Peyer's patch (tissue), 4 donors: ENCODE measurements at places on chromosomes 6 and 20. TPM values are rescaled to one million over a fixed set of nuclear protein-coding genes. Genes with fewer than 3 reads are reported as not detected.

- no peaks in the 10 kb centered on the region for H3K4me1 ChIP-seq
- H3K27me3 ChIP-seq: no peaks in the 10 kb centered on the region
- no peaks in the 10 kb centered on the region for H3K36me3 ChIP-seq
- H3K27ac ChIP-seq: no peak overlapping the region
- no peak overlapping the region for H3K4me3 ChIP-seq
- no peak for DNase-seq
Measured at GRCh38 chr6:22466665-22467245, 102.6 kb upstream of the HDGFL1 start.

DNA sequence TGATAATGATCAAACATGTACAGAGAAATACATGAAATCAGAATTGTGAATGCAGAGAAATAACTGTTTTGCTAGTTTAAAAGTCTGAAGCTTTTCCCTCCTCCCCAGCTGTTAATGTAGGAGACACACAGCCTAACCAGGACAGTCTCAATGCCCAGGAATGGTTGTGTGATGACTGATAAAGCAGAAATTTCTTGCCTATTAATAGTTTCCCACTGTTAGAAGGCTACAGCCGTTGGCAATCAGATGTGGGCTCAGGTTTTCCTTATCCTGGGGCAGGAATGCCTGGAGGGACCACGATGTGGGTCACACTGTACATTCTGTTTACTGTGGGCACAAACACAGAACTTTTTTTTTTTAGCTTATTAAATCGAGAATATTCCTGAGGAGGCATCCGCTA lies 1.9 kb downstream of the PPP1R3D start:
- no peaks in the 10 kb centered on the region for H3K36me3 ChIP-seq
- H3K27me3 ChIP-seq: no peaks in the 10 kb centered on the region
- H3K27ac ChIP-seq: no peak overlapping the region
- peaks cover 10% of the 10 kb centered on the region for H3K4me1 ChIP-seq
- no peak for DNase-seq

DNA sequence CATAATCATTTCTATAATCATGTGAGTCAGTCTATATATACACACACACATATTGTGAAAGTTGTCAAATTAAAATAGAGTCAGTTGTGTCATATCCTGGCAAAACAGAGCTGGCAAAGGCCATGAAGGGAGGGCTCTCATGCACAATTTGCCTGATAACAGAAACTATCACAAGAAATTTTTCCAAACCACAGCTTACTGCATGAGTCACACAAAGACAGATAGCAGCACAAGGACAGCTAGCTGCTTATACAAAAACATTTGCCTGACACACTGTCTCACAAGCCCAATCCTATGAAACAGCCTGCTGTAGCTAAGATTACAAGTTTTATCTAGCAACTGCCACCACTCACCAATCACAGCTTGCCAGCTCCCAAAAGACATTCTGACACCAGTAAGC lies 848.5 kb upstream of the MAN1A1 start:
- no peak overlapping the region for H3K4me3 ChIP-seq
- H3K27ac ChIP-seq: no peak overlapping the region
- no peaks in the 10 kb centered on the region for H3K27me3 ChIP-seq
- H3K4me1 ChIP-seq: no peaks in the 10 kb centered on the region

PBOV1 gene
- total RNA-seq: not detected

GRCh38 chr6:106939208-106939607 lies 35.3 kb downstream of the CD24 start:
- H3K27me3 ChIP-seq: no peaks in the 10 kb centered on the region
- H3K27ac ChIP-seq: no peak overlapping the region
- no peaks in the 10 kb centered on the region for H3K4me1 ChIP-seq
- no peak for DNase-seq
- no peak overlapping the region for H3K4me3 ChIP-seq

- H3K27ac ChIP-seq: no peak overlapping the region
- no peak for DNase-seq
- H3K36me3 ChIP-seq: no peaks in the 10 kb centered on the region
- peaks cover 4% of the 10 kb centered on the region for H3K4me1 ChIP-seq
Measured at GRCh38 chr6:157075549-157076450, 247.5 kb downstream of the TMEM242 start.

DNA sequence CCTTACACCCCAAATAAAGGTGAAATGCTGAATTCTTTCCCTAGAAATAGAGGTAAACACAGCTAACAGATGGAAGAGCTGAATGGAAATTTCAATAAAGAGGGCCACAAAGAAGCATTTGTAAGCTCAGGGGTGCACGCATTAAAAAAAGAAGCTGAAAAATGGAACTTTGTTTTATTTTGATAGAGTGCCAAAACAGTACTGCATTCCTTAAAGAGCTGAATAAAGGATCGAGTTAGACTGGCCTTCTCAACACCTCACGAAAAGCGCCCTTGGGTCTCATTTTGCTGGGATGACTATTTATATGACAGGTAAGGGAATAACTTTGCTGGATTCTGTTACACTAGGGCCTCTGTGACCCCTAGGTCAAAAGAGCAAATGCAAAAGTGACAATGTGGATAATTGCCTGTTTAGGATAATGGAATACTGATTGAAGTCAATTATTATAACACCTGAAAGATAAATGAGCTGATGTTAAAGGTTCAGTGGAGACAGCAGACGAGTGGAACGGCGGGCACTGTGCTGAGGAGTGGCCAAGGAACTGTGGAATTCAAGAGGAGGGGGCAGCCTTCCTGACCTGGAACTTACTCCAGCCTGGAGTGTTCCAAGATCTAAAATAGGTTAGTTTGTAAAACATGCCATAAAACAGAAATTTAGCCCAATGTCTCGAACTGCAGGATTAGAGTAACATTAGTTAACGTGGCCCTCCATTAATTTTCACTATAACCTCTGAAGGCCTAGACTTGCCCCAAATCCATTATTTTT lies 168.4 kb downstream of the FOXC1 start:
- DNase-seq: no peak
- H3K4me3 ChIP-seq: no peak overlapping the region
- H3K27ac ChIP-seq: no peak overlapping the region
- no peaks in the 10 kb centered on the region for H3K27me3 ChIP-seq

- DNase-seq: no peak
- no peaks in the 10 kb centered on the region for H3K4me1 ChIP-seq
- H3K27me3 ChIP-seq: no peaks in the 10 kb centered on the region
- H3K4me3 ChIP-seq: no peak overlapping the region
Measured at GRCh38 chr6:13038741-13039190, 289.6 kb downstream of the TBC1D7 start.

SLC22A23 gene
- total RNA-seq: 145 TPM

DNA sequence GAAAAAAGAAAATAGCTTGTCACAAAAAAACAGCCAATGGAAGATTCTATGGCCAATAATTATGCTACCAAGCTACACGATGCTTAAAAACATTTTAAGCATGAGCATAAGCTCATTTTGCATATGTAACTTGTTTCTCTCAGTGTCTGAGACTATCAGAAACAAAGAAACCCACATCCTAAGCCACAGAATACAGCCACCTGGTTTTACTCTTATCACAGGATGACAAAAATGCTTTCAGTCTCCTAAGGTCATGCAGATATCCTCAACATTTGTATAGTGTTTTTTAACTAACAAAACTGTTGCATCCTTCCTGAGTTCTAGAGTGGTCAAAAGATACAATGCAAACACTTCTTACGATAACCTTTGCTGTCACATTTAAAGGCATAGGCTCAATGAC lies 172.1 kb upstream of the RUNX2 start:
- DNase-seq: no peak
- no peaks in the 10 kb centered on the region for H3K27me3 ChIP-seq
- no peaks in the 10 kb centered on the region for H3K36me3 ChIP-seq
- no peaks in the 10 kb centered on the region for H3K4me1 ChIP-seq
- no peak overlapping the region for H3K27ac ChIP-seq
- H3K4me3 ChIP-seq: no peak overlapping the region

- H3K27ac ChIP-seq: peak overlapping the region; percentile 93
- H3K4me3 ChIP-seq: peak overlapping the region; percentile 80
- no peaks in the 10 kb centered on the region for H3K4me1 ChIP-seq
- no peaks in the 10 kb centered on the region for H3K27me3 ChIP-seq
- DNase-seq: peak; percentile 90
Measured at GRCh38 chr6:37171970-37172812, 2.2 kb downstream of the PIM1 start.

DNA sequence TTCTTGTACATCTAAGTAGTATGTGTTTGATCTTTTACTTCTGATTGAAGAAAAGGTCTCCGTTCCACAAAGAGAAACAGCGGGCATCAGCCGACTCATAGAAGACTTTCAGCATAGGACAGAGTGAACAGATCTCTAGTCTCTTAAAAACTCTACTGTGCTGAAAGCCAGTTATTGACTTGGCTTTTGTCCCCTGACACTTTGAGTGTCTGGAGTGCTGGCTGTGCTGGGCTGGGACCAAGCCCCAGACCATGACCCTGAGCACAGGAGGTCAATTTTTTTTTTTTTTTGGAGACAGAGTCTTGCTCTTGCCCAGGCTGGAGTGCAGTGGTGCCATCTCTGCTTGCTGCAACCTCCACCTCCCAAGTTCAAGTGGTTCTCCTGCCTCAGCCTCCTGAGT lies 27.8 kb downstream of the MYBL2 start:
- H3K4me1 ChIP-seq: no peaks in the 10 kb centered on the region
- DNase-seq: no peak
- no peak overlapping the region for H3K27ac ChIP-seq
- no peak overlapping the region for H3K4me3 ChIP-seq

DNA sequence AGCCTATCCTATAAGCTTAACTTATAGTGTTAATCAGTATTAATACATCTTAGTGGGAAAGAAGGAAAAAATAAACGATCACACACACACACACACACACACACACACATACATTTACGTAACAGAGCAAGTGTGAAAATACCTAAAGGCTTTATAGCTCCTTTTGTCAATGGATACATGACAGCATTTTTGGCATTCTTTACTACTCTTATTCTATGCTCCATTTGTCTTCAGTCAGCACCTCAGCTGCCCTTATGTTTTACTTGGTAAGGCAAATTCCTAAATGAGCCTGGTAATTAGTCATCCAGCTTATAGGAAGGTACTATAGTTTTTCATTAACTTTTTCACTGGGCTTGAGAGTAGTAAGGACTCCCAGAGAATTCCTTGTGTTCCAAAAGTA lies 25.1 kb upstream of the SLC17A3 start:
- no peak overlapping the region for H3K4me3 ChIP-seq
- no peaks in the 10 kb centered on the region for H3K4me1 ChIP-seq
- H3K36me3 ChIP-seq: no peaks in the 10 kb centered on the region
- H3K27ac ChIP-seq: no peak overlapping the region
